ENCODE measurements at places on chromosomes 1 and 21.

DNA sequence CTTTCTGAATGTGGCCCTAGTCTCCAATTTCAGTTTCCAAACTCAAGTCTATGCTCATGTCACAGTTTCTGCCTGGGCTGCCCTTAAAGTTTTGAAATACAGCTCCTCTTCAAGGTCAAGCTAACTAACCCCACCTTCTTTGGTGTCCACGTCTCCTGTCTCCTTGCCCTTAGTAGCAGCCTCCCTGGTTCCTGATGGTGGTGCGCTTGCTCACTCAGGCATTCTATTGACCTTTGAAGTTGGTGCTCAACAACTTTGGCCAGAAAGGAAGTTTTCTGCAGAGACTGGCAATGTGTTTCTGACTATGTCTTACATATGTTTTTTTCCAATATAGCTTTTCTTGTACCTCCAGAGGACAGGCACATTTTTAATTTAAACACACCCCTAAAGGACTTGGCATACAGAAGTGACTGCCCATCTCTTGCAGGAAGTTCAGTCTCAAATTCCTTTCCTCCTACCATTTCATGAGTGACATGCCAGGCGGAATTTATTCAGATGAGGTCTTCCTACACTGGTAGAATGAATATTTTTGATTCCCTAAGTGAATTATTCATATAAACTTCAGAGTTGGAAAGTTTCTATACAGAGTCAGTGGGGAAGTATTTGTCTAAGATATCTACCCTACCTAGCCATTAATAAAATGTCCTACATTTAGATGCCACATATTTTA lies 364.3 kb upstream of the USP24 start:
- DNase-seq = no peak

DNA sequence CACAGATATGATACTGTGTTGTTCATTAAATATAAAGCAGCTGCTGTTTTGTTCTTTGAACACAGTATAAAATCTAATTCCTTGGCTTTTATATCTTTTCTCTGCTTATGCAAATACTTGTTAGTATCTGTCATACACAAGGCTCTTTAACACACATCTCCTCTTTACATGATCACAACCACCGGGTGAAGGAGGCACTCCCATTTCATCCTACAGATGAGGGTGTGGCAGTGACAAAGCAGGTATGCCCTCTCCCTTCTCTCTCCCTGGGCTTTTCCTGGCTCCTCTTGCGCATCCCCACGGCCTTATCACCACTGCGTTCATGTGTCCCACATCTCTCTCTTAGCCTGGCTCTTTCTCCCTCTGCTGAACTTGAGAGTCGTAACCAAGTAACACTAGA lies 38.2 kb downstream of the JUN start:
- DNase-seq = no peak

GRCh38 chr1:119715542-119715941 lies 3.8 kb downstream of the PHGDH start:
- DNase-seq = no peak

GRCh38 chr1:18530587-18531502 lies 50.1 kb downstream of the KLHDC7A start:
- DNase-seq = no peak

GRCh38 chr1:26016953-26017545 lies 4.5 kb upstream of the EXTL1 start:
- DNase-seq = no peak

DNA sequence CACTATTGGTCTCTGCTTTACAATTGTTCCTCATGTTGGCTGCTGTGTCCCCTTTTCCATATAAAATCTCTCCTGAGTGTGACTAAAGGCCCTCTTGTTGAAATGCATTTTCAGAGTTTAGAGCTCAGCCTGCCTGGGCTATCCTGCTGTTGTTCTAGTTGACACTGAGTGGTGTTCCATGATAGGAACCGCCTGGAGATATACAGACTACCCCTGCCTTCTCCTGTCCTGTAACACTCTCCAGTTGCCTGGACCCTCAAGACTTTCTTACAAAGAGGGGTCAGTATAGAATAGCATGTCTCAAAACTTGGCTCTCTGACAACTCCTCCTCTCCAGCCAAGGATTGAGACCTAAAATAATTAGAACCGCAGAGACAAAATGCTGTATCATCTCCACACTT lies 152.0 kb upstream of the POU3F1 start:
- no peak for DNase-seq

DNA sequence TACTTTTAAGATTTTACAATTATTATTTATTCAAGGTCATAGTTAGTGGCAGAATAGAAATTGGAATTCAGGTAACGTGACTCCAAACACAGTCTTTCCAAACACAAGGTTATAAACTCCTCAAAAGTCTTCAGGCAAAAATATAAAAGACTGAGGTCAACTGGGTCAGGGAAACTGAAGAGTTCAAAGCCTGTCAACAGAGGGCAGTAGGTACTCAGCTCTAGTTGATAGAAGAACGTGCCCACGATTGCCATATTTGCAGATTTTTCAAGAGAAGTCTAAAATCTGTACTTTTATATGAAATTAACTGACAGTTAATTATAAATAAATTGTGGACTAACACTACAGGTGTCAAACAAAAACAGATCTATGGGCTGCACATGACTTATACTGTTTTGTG lies 135.0 kb downstream of the LHX4 start:
- DNase-seq = no peak

DNA sequence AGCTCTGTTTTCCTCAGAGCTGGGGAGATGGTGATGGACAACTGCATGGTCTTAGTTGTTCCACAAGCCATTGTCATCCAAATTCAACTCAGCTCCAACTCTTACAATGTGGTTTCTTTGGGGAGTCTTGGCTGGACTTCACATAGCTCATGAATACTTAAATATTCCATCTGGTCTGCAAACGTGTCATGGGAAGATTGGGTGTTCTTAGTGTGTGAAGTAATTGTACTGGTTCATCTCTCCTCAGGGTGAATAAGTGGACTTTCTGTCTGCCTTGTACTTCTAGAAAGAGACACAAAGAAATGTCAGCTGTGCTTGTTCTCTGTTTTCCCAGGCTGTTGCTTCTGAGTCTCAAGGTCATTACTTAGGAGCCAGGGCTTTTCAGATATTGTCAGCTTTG lies 106.6 kb downstream of the VPS13D start:
- DNase-seq = no peak

GRCh38 chr1:105100102-105100501 lies 1350.4 kb downstream of the AMY1C start:
- no peak for DNase-seq
